ENCODE measurements at places on chromosomes 12 and 14. TPM values are rescaled to one million over a fixed set of nuclear protein-coding genes. Genes with fewer than 3 reads are reported as not detected.

CCDC177 gene
- total RNA-seq: not detected

REP15 gene
- total RNA-seq: 2.1 TPM

IL31 gene
- not detected for total RNA-seq

KLHL33 gene
- 0.05 TPM for total RNA-seq

HSP90B1 gene
- total RNA-seq: 868 TPM

GRCh38 chr12:20212658-20213555 is 155.4 kb upstream of the PDE3A start:
- peak; percentile 78 for DNase-seq

All from HFFc6 (cell line).